ENCODE measurements at places on chromosomes 2 and 18.

DNA sequence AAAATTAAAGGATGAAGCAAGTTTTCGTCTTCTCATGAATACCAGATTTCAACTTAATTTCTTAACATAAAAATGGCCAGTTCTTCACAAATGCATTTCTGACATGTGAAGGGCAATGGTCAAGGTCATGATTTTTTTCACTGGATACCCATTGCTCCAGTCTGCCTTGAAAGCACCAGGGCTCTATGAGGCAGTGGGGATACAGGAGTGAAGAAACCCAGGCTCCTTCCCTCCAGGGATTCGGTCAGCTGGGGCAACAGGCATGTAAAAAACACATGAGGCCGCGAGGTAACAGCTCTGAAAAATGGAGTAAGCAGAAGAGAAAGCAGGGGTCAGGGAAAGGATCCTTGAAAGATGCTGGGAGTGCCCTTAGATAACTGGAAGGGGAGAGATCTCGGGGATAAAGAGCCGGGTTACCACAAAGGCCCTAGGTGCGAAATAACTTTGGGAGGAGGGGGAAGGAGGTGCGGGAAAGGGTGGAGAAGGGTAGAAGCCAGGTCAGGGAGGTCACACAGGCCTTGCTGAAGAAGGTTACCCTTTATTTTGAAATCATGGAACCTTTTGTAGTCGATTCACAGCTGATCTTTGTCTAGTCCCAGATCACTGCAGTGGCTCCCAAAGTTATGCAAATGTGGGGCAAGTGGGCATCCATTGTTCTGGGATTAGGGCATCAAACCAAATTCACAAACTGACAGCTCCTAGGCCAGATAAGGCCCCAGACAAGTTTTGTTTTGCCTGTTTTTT is 5.2 kb upstream of the SPRED2 start:
- no peak for DNase-seq

DNA sequence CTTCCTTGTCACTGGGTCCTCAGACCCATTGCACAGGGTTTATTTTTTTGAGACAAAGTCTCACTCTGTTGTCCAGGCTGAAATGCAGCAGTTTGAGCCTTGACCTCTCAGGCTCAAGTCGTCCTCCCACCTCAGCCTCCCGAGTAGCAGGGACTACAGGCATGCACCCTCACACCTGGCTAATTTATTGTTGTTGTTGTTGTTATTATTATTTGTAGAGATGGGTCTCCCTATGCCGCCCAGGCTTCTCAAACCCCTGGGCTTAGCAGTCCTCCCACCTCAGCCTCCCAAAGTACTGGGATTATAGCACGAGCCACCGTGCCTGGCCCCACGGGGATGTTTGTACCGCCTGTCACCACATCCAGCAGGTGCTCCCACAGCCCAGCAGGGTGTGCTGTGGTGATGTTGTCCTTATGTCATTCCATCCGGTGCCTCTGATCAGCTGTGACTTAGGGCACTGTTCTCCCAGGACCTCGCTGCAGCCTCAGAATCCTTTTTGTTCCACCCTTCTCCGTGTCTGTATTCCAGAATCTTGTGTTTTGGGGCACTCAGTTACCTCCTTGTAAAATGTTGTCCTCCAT is 182.3 kb downstream of the INO80D start:
- peak; percentile 8 for DNase-seq

- DNase-seq = no peak
These were observed 103.1 kb upstream of the APCDD1 start for GRCh38 chr18:10351219-10351818.

DNA sequence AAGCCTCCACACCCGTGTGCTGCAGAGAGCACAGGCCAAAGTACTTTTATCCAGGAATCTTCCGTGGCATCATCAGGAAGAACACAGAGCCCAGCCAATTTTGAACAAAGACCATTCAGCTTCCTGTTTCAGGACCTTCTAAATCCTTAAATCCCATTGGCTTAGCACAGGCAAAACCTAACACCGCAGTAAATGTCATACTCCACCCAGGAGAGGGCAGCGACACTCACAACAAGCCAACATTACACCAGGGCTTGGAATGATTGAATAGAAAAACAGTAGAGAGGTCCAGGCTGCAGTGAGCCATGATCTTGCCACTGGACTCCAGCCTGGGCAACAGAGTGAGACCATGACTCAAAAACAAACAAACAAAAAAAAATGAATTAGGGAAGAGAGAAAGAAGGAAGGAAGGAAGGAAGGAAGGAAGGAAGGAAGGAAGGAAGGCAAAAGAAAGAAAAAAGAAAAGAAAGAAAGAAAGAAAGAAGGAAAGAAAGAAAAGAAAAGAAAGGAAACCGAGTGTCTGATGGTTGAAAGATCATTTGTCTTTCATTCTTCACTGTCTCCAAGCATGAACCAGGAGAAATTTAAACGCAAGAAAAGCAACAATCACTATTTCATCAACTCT is 144.6 kb upstream of the SATB2 start:
- no peak for DNase-seq

- no peak for DNase-seq
These were observed 204.2 kb downstream of the TMEM247 start for GRCh38 chr2:46683541-46683940.

GRCh38 chr2:23478933-23479683 is 94.1 kb downstream of the KLHL29 start:
- no peak for DNase-seq
